ENCODE measurements at places on chromosomes 6 and 20.

DNA sequence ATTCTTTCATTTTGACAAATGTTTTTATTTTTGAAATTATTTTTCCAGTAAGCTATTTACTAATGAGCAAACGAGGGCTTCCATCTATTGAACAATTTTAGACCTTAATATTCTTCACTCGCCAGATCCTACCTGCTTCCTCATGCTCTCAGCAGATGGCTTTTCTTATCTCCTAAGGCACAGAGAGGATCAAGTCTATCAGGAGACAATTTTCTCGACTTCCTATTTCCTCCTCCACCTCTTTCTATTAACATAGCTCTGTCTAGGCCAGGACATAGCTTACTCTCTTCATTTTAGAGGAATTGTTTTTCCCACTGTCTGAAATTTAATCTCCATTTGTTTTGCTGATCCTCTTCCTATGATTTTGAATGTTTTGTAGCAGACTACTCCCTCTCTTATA lies 87.0 kb upstream of the MAN1A1 start:
- no peak for DNase-seq

GRCh38 chr20:44052166-44052565 lies 134.8 kb downstream of the JPH2 start:
- DNase-seq, result no peak

DNA sequence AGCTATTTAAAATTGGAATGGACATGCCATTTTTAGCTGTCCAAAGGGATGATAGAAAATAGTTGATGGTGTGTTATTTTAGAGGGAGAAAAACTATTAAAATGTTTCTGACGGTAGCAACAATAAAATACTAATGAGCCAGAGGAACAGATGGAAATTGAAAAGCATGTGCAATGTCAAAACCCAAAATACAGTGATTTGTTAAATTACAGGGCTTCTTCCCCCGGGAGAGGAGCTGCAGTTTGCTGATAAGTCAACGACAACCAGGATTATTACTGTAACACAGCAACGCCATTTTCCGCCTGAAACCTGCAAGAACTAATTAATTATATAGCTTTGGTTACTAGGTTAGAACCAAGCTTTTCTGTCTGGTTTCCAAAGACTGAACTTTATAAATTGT lies 179.6 kb upstream of the SPTLC3 start:
- no peak for DNase-seq

DNA sequence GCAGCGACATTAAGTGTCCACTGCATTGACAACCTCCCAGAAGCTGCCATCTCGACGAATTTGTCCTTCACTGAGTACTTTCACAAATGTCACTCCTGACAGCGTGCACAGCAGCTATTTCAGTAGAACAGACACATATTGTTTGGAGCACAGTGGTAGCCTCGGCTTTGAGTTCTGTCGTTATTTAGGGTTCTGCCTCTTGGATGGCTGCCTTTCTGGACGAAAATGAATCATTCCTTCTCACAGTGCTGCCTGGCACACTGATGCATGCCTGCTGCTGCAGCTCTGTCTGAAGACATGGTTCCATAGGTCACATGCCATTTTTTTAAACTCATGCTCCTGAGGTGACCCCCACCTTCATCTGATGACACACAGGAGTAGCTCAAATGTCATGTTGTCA lies 477.0 kb downstream of the C6orf118 start:
- no peak for DNase-seq

- DNase-seq, result no peak
Observed at GRCh38 chr6:168057836-168058235, 21.2 kb downstream of the FRMD1 start.

GRCh38 chr20:12748359-12748994 lies 260.3 kb upstream of the SPTLC3 start:
- no peak for DNase-seq

DNA sequence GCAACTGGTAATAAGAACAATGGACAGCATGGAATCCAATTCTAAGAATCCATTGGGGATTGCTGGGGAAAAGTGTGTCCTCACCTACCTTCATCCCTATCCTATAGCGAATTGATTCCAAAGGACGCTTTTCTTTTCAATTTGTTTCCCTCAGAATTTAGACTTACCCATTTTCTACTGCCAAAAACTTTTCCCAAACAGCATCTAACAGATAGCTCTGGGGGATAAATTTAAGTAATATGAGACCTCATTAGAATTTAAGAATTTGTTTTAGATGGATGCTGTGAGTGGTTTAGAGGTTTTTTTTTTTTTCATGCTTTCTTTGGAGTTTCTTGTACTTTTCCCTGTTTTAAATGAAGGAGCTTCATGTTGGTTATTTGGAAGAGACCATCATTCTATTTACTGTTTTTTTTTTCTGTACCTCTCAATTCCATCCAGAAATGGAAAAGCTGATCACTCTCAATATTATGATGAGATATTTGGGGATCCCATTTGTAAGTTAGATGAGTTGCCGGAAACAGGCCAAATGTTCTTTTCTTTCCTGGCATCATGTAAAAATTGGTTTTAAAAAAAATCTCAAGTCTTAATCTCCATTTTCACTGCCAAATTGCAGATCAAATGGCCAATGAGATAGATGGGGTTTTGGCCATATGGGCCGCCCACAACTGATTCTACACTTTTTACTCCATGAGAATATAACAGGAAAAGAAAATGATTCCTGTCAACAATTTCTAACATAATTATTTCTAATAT lies 105.7 kb downstream of the BCAS1 start:
- no peak for DNase-seq

- no peak for DNase-seq
Observed at GRCh38 chr6:13803581-13803980, 10.8 kb downstream of the MCUR1 start.

DNA sequence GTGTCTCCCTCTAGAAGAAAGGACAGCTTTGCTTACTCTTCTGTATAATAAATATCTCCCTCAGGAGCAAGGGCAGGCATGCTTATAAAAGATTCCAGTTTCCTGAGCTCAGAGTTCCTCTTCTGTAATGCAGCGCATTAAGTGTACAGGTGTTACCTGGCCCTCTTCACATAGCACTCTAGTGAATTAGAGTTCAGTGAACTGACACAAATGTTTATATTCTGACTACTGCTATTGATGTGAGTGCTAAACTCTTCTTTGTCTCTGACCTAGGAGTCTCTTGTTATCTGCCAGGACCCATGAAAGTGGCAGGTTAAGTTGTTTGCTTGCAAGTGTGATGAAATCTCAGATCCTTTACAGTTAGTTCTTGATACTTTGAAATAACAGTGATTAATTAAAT lies 33.5 kb downstream of the CYB5R4 start:
- DNase-seq, result no peak

GRCh38 chr20:16054985-16055384 lies 518.3 kb downstream of the KIF16B start:
- DNase-seq, result no peak

- no peak for DNase-seq
Observed at GRCh38 chr20:24659835-24660234, 190.4 kb downstream of the SYNDIG1 start.
